ENCODE measurements at places on chromosomes 2 and 18.

- DNase-seq: peak; percentile 86
Measured at GRCh38 chr2:36380624-36381481, 25.3 kb downstream of the CRIM1 start.

DNA sequence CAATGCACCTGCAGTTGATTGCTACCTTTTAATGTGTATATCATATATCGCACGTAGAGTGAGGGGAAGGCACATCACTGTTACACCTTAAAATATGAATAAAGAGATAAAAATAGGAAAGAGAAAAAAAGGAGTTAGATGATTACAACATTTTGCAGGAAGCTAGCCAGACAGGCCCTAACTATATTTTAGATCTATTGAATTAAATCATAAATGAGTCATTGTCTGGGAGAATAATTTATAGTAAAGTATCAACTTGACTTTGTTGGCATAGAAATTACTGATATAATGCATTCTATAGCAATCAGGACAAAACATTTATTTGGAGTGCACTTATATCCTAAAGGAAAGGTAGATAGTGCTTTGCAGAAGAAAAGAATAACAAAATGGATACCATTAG lies 384.9 kb upstream of the NXPH2 start:
- DNase-seq: no peak

- no peak for DNase-seq
Measured at GRCh38 chr2:165561516-165561915, 92.0 kb downstream of the CSRNP3 start.

GRCh38 chr2:151655663-151656398 lies 78.4 kb downstream of the NEB start:
- DNase-seq: no peak

GRCh38 chr18:32372381-32373061 lies 98.2 kb downstream of the GAREM1 start:
- no peak for DNase-seq

- no peak for DNase-seq
Measured at GRCh38 chr2:191128172-191128910, 22.5 kb downstream of the STAT4 start.

- peak; percentile 36 for DNase-seq
Measured at GRCh38 chr2:147937744-147938349, 82.7 kb downstream of the ORC4 start.

- DNase-seq: peak; percentile 37
Measured at GRCh38 chr18:77223653-77224052, 26.0 kb upstream of the GALR1 start.

- no peak for DNase-seq
Measured at GRCh38 chr2:85400023-85400422, 10.1 kb downstream of the CAPG start.

DNA sequence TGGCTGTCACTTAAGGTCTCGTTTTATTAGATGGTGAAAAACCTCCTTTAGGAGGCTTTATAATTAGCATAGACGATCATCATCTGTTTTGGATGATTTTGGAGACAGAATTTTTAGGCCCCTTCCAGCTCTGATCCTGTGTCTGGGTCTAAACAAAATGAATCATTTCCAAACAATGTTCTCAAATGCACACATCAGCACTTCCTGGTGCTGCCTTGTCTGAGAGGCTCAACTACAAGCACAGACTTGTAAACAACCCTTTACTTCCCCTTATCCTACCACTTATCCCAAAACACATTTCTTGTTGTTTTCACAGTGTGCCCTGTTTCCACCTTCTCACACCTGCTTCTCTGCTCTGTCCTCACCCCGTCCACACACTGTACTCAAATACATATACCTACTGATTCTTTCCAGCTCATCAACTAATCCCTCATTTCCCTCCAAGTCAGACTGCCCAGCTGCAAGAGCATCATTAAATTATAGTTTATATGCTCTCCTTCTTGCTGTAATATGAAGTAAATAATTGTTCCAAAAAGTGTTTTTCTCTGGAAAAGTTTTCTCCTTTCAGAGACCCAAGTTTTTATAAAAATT lies 71.2 kb upstream of the COL3A1 start:
- peak; percentile 8 for DNase-seq

DNA sequence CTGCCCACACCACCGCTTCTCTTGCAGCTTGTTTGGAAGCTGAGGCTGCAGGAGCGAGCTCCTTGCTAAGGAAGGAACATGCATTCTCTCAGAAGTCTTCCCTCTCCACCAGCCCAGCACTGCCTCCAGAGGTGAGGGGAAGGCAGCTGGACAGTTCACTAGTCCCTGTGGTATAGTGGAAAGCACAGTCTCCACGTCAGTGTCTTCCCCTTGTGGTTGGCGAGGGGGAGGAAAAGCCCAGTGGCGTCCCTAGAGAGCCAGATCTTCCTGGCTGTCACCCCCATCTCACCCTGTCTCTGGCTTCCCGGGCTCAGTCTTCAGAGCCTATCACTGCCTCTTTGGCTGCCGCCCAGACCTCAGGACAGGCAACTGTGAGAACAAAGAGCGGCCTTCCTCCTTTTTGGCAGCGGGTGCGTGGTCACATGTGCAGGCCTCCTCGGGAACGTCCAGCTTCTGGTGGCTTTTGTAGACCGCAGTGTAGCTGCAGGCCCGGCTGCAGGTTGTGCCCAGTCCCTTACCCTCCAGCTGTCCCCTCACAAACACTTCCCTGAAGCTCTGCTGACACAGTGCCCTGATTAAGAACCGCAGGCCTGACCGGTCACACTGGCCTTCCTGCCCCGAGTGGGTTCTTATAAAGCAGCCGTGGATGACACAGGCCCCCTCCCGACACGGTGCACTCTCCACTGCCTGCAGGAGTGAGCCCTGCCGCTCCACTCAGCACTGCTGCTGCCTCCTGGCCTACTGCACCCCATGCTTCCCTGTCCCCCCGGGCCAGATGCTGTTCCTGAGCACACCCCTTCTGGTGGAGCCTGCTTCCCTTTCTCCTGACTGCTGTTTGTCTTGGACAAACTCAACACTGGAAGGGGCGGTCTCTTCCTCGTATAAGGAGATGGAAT lies 90.9 kb downstream of the RNF144A start:
- no peak for DNase-seq

- DNase-seq: no peak
Measured at GRCh38 chr18:29979881-29980280, 1062.7 kb downstream of the DSC3 start.

DNA sequence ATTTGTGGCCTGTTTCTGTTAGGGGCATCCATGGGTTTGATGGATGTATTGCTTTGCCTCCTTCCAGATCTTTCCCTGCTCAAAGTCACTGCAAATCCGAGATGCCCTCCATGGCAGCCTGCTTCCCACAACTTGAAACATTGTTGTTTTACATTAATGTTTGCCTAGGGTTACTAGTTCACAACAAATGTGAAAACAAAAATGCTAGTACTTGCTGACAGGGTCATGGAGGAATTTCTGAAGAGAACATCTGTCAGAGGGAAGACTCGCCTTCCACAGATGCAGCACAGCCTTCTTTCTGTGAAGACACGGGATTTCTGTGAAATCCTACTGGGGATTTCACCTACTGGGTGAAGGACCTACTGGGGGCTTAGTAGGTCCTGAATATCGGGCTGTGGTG lies 260.0 kb upstream of the FN1 start:
- DNase-seq: no peak

DNA sequence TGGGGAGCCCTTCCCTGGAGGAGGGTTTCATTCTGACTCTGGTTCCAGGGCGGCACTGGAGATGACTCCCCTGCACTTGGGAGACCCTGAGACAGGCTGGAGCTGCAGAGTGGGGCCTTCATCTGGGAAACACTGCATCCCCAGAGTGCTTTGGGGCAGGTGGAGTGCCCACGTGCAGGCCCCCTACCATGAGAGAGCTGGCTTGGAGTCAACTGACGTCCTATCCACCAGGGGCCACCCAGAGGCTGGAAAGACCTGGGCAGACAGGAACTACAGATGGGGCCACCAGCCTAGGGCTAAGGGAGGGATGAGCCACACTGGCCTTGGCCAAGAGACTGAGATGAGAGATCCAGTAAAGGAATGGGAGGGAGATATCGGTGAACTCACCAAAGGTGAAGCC lies 153.8 kb downstream of the ASB1 start:
- DNase-seq: no peak

All from kidney glomerular epithelial cell (primary cell).